Neuronal stem cell (in vitro differentiated cells): ENCODE measurements at places on chromosomes 6 and 20.

DNA sequence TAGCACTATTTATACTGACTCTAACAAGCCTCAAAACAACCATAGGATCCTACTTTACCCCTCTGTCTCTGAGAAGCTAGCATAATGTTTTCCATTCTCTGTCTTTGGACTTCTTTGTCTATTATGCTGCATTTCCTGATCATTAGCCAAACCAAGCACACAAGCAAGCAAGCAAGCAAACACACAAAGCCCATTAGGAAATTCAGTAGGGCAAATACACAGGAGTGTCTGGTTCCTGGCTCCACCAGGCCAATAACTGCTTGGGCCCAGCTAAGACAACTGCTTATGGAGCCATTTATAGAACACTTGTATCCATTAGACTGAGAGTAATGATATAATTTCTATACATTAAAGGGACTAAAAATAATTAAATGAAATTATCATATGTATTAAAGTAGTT is 952.9 kb upstream of the EPHA7 start:
- DNase-seq = no peak

GRCh38 chr6:6191476-6191875 is 129.0 kb downstream of the F13A1 start:
- peak; percentile 35 for DNase-seq

DNA sequence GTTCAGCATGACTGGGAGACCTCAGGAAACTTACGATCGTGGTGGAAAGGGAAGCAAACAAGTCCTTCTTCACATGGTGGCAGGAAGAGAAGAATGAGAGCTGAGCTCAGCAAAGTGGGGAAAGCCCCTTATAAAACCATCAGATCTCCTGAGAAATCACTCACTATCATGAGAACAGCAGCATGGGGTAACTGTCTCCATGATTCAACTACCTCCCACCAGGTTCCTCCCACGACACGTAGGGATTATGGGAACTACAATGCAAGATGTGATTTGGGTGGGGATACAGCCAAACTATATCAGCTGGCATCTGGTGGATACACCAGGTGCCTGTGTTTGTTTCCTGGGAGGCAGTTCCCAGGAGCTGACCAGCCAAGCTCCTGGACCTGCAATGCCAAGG is 4.9 kb downstream of the DDO start:
- no peak for DNase-seq

GRCh38 chr6:21208081-21208795 is 385.3 kb upstream of the SOX4 start:
- no peak for DNase-seq

GRCh38 chr6:148346681-148347440 is 4.2 kb downstream of the SASH1 start:
- DNase-seq = no peak
